ENCODE measurements at places on chromosomes 5 and 9. TPM values are rescaled to one million over a fixed set of nuclear protein-coding genes. Genes with fewer than 3 reads are reported as not detected.

The INSYN2B gene
- total RNA-seq, result 10.8 TPM

The PAEP gene
- not detected for total RNA-seq

The GRXCR2 gene
- not detected for total RNA-seq

The FUT7 gene
- total RNA-seq, result not detected

All from endothelial cell of coronary artery (primary cell).